Effector memory CD4-positive, alpha-beta T cell (primary cell): ENCODE measurements at places on chromosomes 1 and 21.

- DNase-seq, result peak; percentile 33
- no peak overlapping the region for H3K27ac ChIP-seq
- H3K4me1 ChIP-seq, result no peaks in the 10 kb centered on the region
- no peaks in the 10 kb centered on the region for H3K27me3 ChIP-seq
- peak overlapping the region; percentile 53 for H3K4me3 ChIP-seq
Observed at GRCh38 chr1:244918421-244919319, 54.3 kb upstream of the HNRNPU start.

DNA sequence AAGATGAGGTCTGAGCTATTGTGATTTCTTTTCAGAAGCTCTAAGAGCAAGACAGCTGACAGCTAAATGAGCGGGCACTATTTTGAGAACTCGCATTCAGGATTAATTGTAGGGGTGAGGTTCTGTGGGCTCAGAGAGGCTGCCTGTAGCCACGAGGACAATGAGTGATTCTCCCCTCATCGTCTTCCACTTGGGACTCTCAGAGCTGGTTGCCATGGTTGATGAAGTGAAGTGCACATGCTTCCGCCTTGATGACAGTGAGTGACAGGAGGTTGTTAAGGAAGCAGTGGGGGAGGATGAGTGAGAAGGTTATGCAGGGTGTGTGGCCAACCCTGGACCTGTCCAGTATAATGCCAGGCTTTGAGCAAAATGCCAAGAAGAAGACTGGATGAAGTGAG, 341.7 kb downstream of the PCP4 start:
- H3K4me1 ChIP-seq, result no peaks in the 10 kb centered on the region
- DNase-seq, result no peak
- no peaks in the 10 kb centered on the region for H3K27me3 ChIP-seq
- H3K27ac ChIP-seq, result no peak overlapping the region
- H3K4me3 ChIP-seq, result no peak overlapping the region

- H3K4me3 ChIP-seq, result no peak overlapping the region
- no peak overlapping the region for H3K27ac ChIP-seq
- H3K4me1 ChIP-seq, result no peaks in the 10 kb centered on the region
- no peaks in the 10 kb centered on the region for H3K36me3 ChIP-seq
Observed at GRCh38 chr1:97806996-97807520, 113.8 kb downstream of the DPYD start.

DNA sequence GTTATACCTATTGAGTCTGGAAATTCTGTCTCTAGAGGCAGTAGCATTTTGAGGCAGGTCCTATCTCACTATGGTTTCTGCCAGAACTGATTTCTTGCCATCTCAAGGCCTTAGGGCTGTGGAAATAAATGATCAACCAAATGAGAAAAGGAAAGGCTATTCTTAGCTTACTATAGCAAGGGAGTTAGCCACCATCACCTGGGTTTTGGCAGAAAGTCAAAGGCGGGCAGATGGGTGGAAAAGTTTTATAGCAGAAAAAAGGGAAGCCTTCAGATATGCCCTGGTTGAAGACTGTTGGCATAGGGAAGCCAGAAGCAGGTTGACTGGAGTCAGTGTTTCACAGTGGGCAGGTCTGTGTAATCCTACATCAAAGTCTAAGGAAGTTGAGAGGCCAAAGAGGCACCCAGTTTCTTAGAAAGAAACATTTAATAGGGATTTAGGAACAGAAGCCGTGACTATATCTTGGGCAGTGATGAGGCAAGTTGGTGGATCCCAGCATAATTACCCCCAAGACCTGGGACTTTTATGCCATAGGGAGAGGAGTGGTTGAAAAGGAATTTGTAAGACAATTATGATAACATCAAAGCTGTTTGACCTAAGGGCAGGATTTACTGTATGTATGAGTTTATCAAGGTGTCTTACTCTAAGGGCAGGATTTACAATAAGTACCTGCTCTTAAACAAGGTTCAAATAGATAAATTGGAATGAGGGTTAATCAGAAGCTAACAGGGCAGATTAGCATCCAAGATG, 29.7 kb downstream of the CTH start:
- H3K4me3 ChIP-seq, result no peak overlapping the region
- H3K27ac ChIP-seq, result no peak overlapping the region
- H3K4me1 ChIP-seq, result no peaks in the 10 kb centered on the region
- no peaks in the 10 kb centered on the region for H3K36me3 ChIP-seq

DNA sequence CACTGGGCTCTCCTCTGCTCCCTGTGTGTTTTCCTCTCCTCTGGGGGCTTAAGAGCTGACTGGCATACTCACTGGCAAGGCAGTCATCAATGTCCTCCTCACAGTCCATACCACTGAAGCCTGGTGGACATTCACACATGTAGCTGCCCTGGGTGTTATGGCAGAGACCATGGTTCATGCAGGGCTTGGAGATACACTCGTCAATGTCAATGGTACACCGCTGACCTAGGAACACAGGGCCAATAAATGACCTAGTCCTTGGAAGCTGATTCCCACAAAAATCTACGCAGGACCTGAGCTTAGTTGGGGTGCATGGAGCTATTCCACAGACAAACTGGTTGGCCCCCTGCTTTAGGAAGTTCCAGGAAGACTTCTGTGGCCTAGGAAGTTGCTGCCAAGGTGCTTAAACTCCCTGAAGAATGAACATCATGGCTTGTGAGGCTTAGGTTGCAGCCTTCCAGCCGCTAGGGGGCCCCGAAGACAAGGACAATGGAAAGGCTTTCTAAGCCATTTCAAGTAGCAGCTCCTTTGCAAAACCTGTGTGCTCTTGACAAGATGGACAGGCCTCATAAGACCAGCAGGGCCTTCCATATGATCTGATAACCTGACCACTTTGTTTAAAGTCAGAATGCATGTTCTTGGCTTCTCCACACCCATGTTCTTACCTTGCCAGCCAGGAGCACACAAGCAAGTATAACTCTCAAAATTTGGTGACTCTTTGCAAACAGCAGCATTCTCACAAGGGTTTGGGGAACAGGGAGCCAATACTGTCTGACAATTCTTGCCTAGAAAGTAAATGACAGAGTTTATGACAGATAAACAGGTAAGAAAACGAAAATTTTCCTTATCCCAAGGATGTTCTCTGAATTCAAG, 52.3 kb upstream of the ADAM30 start:
- H3K36me3 ChIP-seq, result peaks cover 24% of the 10 kb centered on the region
- no peaks in the 10 kb centered on the region for H3K27me3 ChIP-seq
- no peaks in the 10 kb centered on the region for H3K4me1 ChIP-seq
- H3K4me3 ChIP-seq, result no peak overlapping the region
- peak; percentile 14 for DNase-seq

GRCh38 chr1:220680085-220680687, 10.0 kb upstream of the C1orf115 start:
- H3K27ac ChIP-seq, result no peak overlapping the region
- no peak for DNase-seq
- no peaks in the 10 kb centered on the region for H3K36me3 ChIP-seq
- no peaks in the 10 kb centered on the region for H3K4me1 ChIP-seq

DNA sequence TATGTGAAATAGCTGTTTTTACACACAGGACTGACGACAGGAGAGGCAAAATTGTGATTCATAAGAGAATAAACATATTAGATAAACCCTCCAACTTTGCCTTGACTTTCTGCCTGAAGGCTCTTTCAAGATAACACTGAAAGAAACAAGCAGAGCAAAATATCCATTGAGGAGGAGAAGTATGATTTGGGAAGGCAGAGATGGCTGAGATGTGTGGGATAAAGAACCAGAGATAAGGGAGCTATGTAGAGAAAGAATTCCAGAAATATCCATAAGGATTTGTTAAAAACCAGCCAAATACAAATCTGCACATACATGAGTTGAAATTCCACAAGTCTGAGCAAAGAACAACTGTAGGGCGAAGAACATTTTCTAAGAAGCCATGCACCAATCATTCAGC, 1064.7 kb downstream of the PLA2G4A start:
- no peak overlapping the region for H3K27ac ChIP-seq
- no peak overlapping the region for H3K4me3 ChIP-seq
- H3K27me3 ChIP-seq, result no peaks in the 10 kb centered on the region
- no peaks in the 10 kb centered on the region for H3K36me3 ChIP-seq
- H3K4me1 ChIP-seq, result no peaks in the 10 kb centered on the region

- DNase-seq, result no peak
- H3K27me3 ChIP-seq, result no peaks in the 10 kb centered on the region
- no peaks in the 10 kb centered on the region for H3K36me3 ChIP-seq
- H3K27ac ChIP-seq, result no peak overlapping the region
Observed at GRCh38 chr1:216935901-216936300, 212.7 kb upstream of the ESRRG start.

DNA sequence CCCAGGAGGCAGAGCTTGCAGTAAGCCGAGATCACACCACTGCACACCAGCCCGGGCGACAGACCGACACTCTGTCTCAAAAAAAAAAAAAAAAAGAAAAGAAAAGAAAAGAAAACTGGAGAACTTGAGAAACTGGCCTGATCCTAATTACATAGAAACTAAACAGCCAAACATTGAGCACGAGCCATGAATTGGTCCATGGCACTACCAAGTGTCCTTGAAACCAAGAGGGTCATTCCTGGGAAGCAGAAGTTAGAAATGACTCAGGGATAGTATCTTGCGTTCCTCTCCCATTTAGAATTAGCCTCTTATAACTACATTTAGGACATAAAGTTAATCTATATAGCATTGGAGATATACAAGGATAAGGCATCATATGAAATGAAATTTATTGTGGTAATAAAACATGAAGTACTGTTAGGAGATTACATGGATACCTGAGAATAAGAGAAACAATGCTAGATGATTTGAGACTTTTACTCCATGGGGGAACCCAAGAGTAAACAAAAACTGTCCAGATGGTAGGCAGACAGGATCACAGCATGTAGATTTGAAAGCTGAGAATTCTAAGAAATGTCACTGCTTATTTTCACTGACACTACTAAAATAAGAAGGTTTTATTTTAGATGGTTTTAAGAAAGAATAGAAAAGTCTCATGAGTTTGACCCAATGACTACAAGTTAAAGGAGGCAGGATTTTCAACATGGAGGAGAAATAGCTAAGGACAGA, 39.5 kb upstream of the CPLANE2 start:
- no peak for DNase-seq
- no peaks in the 10 kb centered on the region for H3K4me1 ChIP-seq
- no peak overlapping the region for H3K4me3 ChIP-seq
- H3K36me3 ChIP-seq, result no peaks in the 10 kb centered on the region
- no peak overlapping the region for H3K27ac ChIP-seq
- no peaks in the 10 kb centered on the region for H3K27me3 ChIP-seq

GRCh38 chr21:17981060-17981740, 162.0 kb upstream of the C21orf91 start:
- H3K36me3 ChIP-seq, result no peaks in the 10 kb centered on the region
- DNase-seq, result no peak
- H3K27me3 ChIP-seq, result no peaks in the 10 kb centered on the region
- no peak overlapping the region for H3K4me3 ChIP-seq
- no peak overlapping the region for H3K27ac ChIP-seq

- H3K27ac ChIP-seq, result no peak overlapping the region
- no peak overlapping the region for H3K4me3 ChIP-seq
- no peaks in the 10 kb centered on the region for H3K4me1 ChIP-seq
Observed at GRCh38 chr21:32861866-32862265, 90.3 kb upstream of the PAXBP1 start.

DNA sequence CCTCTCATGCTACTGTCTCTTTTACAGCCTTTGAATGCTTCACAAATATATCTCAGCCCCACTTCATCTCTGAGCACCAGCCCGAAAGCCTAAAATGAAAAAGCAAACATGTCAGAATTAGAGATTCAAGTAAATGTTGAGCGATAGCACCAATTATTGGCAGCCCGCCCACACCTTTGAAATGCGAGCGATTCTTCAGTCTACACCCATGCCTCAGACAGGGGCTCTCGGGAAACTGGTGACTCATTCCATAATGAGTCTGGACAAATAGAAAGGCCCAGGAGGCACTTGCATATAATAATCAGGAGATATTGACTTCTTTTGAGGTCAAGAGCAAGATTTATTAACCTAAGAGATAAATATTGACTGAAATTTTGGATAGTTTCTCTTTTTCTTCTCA, 487.3 kb upstream of the PTBP2 start:
- DNase-seq, result no peak
- no peaks in the 10 kb centered on the region for H3K27me3 ChIP-seq
- no peaks in the 10 kb centered on the region for H3K4me1 ChIP-seq
- no peaks in the 10 kb centered on the region for H3K36me3 ChIP-seq
- no peak overlapping the region for H3K27ac ChIP-seq

DNA sequence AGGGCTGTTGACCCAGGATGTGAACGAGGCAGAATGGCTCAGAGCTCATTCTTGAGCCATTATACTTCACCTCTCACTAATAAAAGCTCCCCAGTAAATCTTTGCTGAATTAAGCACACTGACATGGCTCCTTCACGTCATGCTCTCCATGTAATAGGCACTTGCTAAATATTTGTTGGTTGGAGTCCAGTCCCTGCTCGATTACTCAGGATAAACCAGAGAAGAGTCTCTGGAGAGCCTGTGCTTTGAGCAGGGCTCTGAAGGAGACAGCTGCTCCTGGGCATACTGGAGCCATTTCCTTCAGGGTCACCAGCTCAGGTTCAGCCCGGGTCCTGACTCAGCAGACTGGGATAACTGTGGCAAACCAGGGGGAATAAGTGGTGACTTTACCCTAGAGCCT, 46.9 kb downstream of the HLX start:
- no peak overlapping the region for H3K4me3 ChIP-seq
- H3K27ac ChIP-seq, result no peak overlapping the region
- no peaks in the 10 kb centered on the region for H3K36me3 ChIP-seq
